ENCODE measurements at places on chromosomes 7 and 10.

- DNase-seq, result no peak
Observed at GRCh38 chr7:123120286-123120685, 79.5 kb downstream of the SLC13A1 start.

DNA sequence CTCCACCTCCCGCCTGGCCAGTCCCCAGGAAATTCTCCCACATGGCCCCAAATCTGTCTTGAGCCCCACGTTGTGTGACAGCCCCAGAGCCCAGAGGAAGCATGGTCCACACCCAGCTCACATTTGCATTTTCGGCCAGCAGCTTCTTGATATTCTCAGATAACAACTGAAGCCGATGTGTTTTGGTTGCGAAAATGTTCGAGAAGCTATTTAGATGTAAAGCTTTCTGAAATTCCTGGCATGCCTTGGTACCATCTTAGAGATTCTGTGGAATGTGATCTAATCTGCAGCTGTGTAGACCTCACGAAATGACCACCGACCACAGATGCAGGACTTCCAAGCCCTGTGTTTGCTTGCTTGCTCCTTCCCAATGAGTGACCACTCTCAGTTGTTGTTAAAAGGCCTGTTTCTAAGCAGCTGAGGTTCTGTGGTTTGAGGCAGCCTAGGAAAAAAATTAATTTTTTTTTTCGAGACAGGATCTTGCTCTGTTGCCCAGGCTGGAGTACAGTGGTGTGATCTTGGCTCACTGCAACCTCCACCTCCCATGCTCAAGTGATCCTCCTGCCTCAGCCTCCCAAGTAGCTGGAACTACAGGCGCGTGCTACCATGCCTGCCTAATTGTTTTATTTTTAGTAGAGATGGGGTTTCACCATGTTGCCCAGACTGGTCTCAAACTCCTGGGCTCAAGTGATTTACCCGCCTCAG lies 8.8 kb downstream of the SLC4A2 start:
- DNase-seq, result no peak

- no peak for DNase-seq
Observed at GRCh38 chr7:147803606-147804005, 787.0 kb upstream of the C7orf33 start.

- no peak for DNase-seq
Observed at GRCh38 chr10:78250313-78251015, 216.8 kb downstream of the RPS24 start.

GRCh38 chr10:79393221-79393923 lies 46.1 kb downstream of the PPIF start:
- DNase-seq, result peak; percentile 11

GRCh38 chr7:80609751-80610150 lies 28.7 kb upstream of the CD36 start:
- no peak for DNase-seq

DNA sequence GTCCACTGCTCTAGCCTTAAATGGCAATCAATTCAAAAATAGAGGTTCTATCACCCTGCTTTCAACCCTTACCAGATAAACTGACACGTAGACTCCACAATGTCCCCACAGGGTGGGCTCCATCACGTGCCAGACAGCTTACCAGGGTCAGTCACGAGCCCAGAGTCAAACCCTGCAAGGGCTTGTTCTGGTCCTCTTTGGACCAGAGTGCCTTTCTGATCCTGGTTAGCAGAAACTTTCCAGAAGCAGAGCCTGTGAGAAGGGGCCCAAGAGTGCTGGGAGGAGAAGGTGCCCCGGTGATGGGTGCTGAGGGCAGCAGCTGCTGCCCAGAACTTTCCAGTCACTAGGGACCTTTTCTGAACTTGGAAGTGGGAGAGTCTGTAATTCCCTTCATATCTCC lies 354 bp upstream of the GIMAP5 start:
- no peak for DNase-seq

DNA sequence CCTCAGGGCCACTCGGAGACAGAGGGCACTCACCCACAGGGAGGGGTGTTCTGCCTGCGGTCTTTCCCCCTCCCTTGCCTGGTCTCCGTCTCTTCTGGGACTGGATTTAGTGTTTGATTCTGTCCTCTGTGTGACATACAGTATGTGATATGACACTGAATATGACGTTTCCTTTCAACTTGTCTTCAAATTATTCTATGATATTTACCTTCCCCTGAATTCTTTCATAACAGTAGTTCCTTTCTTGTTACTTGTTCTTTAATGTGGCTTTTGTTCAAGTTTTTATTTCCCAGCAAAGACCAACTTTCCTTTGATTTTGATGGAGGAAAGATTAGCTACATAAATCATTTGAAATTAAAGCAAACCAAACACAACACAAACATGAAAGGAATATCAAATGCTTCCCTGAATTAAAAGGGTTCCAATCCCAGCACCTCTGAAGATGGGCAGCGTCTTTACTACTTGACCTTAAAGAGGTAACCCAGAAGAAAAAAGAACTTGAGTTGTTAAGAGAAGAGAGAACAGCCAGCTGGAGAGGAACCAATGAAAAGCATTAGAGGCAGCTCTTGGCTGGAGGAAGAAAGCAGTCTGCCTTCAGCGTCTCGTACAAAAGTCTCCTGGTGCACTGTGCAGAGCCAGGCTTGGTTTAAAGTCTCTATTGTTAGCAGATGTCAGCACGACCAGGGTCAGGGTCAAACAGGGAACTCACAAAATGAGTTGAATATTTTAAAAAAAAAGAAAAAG lies 18.3 kb upstream of the RHEB start:
- no peak for DNase-seq

- DNase-seq, result no peak
Observed at GRCh38 chr10:75011221-75011620, 100.2 kb upstream of the SAMD8 start.

- DNase-seq, result no peak
Observed at GRCh38 chr7:28018856-28019465, 161.6 kb downstream of the JAZF1 start.

- DNase-seq, result no peak
Observed at GRCh38 chr7:129786825-129787563, 165.8 kb downstream of the UBE2H start.

DNA sequence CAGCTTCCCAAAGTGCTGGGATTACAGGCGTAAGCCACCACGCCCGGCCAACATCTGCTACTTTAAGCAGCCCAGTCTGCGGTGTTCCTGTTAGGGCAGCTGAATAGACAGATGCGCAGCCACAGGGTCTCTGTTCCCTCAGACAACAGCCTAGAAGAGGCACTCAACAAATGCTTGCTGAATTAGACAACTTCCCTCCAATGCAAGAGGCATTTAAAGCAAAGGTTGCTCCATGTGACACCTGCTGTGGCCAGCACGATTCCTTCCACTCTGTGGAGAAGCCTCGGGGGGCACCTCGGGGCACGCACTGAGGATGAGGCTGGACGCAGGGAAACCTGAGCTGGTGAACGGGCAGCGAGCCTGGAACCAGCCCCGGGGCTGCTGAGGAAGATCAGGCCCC lies 237.8 kb downstream of the MAD1L1 start:
- no peak for DNase-seq

DNA sequence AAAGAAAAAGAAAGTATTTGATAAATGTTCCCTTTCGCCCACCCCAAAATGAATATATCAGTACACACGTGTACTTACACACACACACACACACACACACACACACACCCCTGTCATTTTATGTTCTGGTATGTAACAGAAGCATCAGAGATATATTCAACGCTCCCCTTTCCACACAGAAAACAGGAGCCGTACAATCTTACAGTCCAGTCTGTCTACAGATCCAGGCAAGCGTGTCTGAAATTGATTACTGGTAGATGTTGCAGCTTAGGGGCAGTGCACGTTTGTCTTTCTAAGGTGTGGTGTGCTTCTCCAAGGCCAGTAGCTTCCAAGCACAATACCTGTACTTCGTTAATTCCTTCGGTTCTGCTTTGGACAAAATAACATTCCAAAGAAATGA lies 143.7 kb upstream of the RNF32 start:
- no peak for DNase-seq

- no peak for DNase-seq
Observed at GRCh38 chr7:128351296-128352152, 7.8 kb upstream of the RBM28 start.

DNA sequence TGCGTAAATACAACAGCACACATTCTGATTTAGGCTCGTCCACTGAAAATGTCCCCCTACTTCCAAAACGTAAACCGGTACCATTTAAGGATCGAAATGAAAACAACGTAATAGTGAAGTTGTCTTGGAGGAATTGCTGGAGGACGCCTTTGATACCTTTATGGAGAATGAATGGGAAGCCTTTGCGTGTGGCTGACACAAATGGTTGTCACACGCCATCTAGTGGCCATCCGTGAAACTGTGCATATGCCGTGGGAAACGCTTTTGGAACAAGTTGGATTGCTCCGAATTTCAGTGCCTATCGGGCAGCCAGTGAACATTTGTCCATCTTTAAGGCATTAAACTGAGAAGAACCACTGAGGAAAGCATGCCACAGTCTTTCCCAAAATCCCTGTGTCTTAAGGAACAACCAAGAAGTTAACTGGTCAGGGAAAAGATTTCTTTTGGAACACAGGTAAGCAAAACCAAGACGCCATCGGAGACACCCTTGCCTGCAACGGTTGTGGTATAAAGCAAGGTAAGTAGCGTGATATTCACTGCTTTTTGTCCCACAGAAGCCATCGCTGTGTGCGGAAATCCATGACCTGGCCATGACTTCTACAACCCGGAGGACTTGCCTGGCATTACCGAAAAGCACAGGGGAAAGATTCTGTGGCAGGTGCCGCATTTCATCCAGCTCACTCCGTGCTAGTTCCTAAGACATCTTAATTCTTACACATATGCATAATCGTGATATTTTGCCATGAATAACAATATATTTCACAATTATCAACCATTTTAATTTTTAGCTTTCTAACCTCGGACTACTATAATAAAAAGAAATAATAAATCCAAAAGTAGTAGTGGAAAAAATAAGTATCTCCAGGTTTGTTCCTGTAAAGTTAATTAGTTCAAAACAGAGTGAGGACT lies 100.6 kb downstream of the FAM204A start:
- DNase-seq, result peak; percentile 90

- DNase-seq, result no peak
Observed at GRCh38 chr7:40147371-40148246, 12.8 kb downstream of the SUGCT start.

DNA sequence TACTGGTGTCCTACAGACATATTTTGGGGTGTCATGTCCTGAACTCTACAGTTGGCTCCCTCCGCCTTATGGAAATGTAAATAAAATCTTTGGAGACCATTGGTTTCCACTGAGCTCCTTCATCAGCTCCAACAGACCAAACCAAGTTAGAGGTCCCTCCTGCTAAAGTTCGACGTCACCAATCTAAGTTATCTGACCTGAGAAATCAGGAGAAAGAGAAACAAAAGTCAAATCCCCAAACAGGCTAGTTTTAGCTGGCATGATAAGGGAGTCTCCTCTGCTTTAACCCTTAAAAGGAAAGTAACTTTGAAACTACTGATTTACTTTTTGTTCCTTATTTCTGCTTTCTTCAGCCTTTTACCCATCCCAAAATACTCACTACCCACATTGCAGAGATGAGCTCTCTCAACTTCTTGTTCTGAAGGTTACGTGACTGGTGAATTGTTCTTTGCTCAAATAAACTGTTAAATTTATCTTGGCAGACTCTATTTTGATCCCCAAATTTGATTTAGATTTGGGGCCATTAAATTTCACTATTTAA lies 39.9 kb downstream of the AVL9 start:
- no peak for DNase-seq

- DNase-seq, result no peak
Observed at GRCh38 chr10:124827474-124827873, 25.9 kb downstream of the ABRAXAS2 start.

- no peak for DNase-seq
Observed at GRCh38 chr7:13577566-13578145, 411.8 kb downstream of the ETV1 start.

DNA sequence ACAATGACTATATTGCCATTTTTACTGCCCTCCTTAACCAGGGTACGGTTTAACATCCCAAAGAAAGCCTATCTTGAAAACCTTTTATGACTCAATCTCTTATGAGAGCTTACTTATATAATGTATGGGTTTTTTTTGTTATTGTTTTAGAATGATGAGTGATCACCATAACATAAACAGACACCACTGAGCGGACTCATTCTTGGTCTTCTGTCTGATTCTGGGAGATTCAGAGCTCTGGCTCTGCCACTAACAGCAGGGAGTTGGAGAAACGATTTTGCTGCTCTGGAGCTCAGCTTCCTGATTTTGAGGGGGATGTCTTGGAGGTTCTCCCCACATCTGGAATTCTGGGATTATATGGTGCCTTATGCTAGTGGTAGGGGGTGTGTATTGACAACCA lies 244.1 kb downstream of the FRMD4A start:
- DNase-seq, result no peak

DNA sequence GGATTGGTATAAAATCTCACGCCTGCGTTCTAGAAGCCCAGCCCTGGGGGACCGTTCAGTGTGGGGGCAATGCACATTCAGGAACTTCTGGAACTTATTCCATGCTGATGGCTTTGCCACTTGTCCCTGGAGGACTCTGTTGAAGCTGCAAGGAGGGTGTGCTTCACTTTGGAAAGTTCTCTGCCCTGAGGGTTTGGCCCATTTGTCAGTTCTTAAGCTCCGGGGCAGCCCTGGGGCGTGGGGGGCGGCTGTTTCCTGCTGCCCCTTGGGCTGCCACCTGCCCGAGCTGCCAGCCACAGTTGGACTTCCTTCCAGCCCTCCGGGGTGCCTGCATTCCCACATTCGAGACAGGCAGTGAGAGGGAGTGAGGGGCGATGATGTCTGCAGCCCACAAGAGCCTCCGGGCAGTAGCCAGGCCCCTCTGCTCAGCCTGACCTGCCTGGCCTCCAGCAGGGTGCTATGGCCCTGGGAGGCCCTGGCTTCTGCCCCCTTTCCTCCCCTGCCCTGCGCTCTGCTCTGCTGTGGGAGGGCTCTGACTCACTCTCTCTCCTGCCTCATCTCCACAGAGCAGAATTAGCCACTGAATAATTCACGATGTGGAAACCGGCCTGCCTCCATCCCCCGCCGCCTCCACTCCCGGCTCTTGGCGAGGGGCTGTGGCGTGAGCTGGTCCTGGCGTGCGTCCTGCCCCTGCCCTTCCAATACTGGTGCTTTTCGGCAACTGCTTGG lies 1.9 kb downstream of the TTYH3 start:
- DNase-seq, result peak; percentile 71

DNA sequence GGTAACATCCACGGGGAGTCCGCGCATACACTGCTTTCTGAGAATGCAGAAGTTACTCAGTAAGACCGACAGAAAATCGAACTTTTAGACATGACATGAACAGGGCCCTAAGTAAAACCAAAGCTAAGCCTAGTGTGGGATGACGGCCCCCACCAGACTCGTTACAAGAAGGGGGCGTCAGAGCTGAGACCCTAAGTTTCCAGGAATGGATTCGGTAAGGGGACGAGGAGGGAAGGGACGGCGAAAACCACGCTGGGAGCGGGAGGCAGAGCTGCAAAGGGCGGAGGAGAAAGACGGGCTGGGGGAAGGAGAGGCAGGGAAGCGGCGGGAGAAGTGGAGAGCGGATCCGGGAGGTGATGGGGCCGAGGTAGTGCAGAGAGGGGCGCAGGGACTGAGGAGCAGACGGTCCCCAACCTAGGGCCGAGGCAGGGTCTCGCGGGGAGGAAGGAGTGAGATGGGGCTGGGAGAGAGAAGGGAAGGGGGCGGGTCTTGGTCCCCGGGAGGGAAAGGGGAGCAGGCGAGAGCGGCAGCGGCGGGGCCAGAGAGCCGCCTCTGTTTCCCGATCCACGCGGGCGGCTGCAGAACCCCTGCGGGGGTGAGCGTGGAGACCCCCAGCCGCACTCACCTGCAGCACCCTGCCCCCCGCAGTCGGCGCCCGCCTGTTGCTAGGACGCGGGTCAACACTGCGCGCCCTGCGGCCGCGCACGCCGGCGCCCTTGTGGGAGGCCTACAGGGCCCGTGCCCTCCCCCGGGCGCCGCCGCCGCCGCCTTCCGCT lies 513 bp downstream of the ODAD2 start:
- DNase-seq, result peak; percentile 63
